Hypothalamus (tissue), 51 donors: ENCODE measurements at places on chromosomes 4 and X.

DNA sequence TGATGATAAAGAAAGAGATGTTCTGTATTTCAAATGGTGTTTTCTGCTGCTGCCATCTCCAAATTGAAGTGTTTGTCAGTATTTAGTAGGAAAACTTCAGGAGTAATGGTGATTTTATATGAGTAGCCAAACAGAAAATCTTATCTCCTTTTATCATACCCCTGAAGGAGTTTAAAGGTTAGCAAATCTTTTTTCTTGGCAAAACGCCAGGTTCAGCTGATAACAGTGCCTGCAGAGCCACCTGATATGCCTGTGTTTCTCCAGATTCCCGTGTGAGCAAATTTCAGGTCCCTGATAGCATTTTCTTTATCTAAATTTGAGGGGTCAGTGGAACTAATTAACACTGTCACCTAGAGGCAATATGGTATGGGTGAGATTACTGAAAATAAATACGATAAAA is 65.8 kb upstream of the ETNPPL start:
- DNase-seq = no peak

GRCh38 chrX:33194876-33195433 is 16.4 kb downstream of the DMD start:
- DNase-seq = no peak

DNA sequence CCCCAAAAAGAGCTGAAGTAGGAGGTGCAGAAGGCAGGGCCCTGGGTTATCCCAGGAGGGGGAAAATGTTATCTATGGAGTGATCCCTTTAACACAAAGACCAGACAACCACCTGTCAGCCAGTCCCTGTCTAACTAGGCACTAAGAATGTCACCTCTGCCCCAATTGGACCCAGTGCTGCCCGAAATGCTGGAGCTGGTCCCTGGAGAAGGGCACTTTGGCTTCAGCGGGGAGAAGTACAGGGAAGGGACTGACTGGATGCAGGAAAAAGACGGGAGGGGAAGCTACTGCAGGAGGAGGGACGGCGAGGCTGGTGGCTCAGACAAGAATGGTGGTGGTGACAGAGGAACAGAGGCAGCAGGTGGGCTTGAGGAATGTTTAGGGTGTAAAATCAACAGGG is 17.3 kb downstream of the PHKA2 start:
- no peak for DNase-seq

DNA sequence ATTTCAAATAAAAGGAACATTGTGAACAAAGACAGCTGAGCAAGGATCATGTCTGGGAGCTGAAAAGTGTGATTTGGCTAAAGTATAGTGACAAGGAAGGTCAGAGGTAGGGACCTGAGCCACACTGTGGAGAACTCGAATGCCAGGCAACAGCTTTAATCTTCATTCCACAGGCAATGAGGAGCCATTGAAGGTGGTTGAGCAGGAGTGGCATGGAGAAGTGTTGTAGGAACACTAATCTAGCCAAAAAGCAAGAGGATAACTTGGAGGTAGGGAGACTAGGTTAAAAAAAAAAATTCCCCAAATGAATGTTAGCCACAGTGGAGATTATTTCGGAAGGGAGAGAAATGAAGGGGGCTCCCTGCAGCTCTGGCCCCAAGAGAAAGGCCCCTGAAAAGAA is 286.9 kb downstream of the BCOR start:
- DNase-seq = no peak

GRCh38 chr4:148060264-148061140 is 328.6 kb downstream of the ARHGAP10 start:
- no peak for DNase-seq

- no peak for DNase-seq
Measured at GRCh38 chr4:81257021-81257420, 42.0 kb upstream of the PRKG2 start.

- DNase-seq = no peak
Measured at GRCh38 chr4:143383005-143383574, 46.4 kb downstream of the GAB1 start.

- no peak for DNase-seq
Measured at GRCh38 chrX:116241001-116241400, 70.5 kb downstream of the AGTR2 start.

- no peak for DNase-seq
Measured at GRCh38 chr4:146916479-146917076, 29.1 kb downstream of the TTC29 start.

DNA sequence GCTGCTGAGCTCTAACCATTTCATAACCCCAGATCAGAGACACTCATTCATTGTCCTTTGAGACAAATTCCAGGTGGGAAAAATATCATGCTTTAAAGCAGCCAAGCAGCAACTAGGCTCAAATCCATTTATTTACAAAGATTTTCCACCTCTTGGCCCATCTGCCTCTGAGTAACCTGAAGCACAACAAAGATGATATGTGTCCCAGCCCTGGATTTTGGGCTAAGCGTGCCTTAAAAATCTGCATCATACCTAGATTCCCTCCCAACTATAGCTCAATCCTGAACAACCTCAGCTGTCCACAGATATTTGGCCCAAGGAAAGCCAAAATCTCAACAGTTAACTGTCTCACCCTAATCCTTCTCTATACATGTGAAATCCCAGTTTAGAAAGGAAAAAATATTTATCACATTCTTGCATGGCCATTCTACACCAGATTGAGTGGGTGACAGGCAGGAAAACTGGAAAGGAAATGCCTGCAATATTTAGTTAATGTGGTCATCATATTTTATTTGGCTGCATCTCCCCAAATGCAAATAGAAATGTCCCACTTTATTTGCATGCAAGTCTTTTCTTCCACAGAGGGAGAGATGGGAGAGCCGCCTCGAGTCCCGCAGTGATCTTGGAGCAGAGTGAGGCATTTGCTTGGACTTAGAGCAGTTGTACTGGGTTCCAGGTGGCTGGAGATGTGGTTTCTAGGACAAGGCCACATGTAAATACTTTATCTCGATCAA is 146.4 kb upstream of the EOLA2 start:
- DNase-seq = no peak
